ENCODE measurements at places on chromosomes 2 and 18. TPM values are rescaled to one million over a fixed set of nuclear protein-coding genes. Genes with fewer than 3 reads are reported as not detected.

Gene UGT1A4
- not detected for polyA plus RNA-seq

Gene FKBP7
- 46.1 TPM for polyA plus RNA-seq

Gene CABLES1
- 1.8 TPM for polyA plus RNA-seq

Gene STAT4
- polyA plus RNA-seq: 5.1 TPM

Gene MBOAT2
- 178 TPM for polyA plus RNA-seq

Gene ALKAL2
- not detected for polyA plus RNA-seq

Gene BCL11A
- 44.0 TPM for polyA plus RNA-seq

Gene CCDC102B
- 8.7 TPM for polyA plus RNA-seq

Gene OTX1
- polyA plus RNA-seq: not detected

Gene NEUROD1
- polyA plus RNA-seq: not detected

Gene CHST9
- polyA plus RNA-seq: 0.32 TPM

Gene CGREF1
- polyA plus RNA-seq: 24.5 TPM

Gene ZCCHC2
- polyA plus RNA-seq: 8.1 TPM

Gene TMEM247
- not detected for polyA plus RNA-seq

Gene C1QL2
- polyA plus RNA-seq: not detected

Gene PRSS56
- polyA plus RNA-seq: not detected

Gene PGAP1
- 54.8 TPM for polyA plus RNA-seq

Gene RHBDD1
- polyA plus RNA-seq: 5.4 TPM

Gene EVA1A
- polyA plus RNA-seq: not detected

Gene GPR155
- polyA plus RNA-seq: 5.7 TPM

Gene IL1F10
- not detected for polyA plus RNA-seq

Gene DSC3
- 0.10 TPM for polyA plus RNA-seq

Gene SATB2
- polyA plus RNA-seq: not detected

Gene NYAP2
- polyA plus RNA-seq: 1.1 TPM

Gene FAM237A
- not detected for polyA plus RNA-seq

Gene EML4
- polyA plus RNA-seq: 30.8 TPM

Gene FER1L5
- polyA plus RNA-seq: 0.28 TPM

Gene MARCHF4
- 13.0 TPM for polyA plus RNA-seq

Gene CROCC2
- not detected for polyA plus RNA-seq

Gene SERPINB13
- polyA plus RNA-seq: not detected

Gene PRKAG3
- polyA plus RNA-seq: not detected

Gene ARHGAP25
- not detected for polyA plus RNA-seq

Gene ERFE
- not detected for polyA plus RNA-seq

Gene TMEFF2
- 29.1 TPM for polyA plus RNA-seq

Gene IKZF2
- polyA plus RNA-seq: 5.9 TPM

Gene CFC1
- polyA plus RNA-seq: 29.9 TPM
